ENCODE measurements at places on chromosomes 1 and 21. TPM values are rescaled to one million over a fixed set of nuclear protein-coding genes. Genes with fewer than 3 reads are reported as not detected.

GRCh38 chr1:185789501-185790193 is 55.5 kb downstream of the HMCN1 start:
- H3K4me3 ChIP-seq: no peak overlapping the region
- H3K36me3 ChIP-seq: no peaks in the 10 kb centered on the region
- DNase-seq: no peak
- H3K4me1 ChIP-seq: peaks cover 34% of the 10 kb centered on the region
- H3K27ac ChIP-seq: no peak overlapping the region

GRCh38 chr1:248858891-248859889 is at the start of gene ZNF692:
TSS of gene ZNF692 (minus strand) at chr1:248859085. CDS start at chr1:248858309, 776 bp downstream.
- H3K36me3 ChIP-seq: no peaks in the 10 kb centered on the region
- peak within 1 kb of the TSS; percentile 94 for H3K27ac ChIP-seq
- H3K4me1 ChIP-seq: peaks cover 46% of the 10 kb centered on the region

- no peaks in the 10 kb centered on the region for H3K27me3 ChIP-seq
- no peak overlapping the region for H3K27ac ChIP-seq
- no peaks in the 10 kb centered on the region for H3K36me3 ChIP-seq
- no peak for DNase-seq
- no peak overlapping the region for H3K4me3 ChIP-seq
Measured at GRCh38 chr1:112169517-112169916, 180.0 kb upstream of the KCND3 start.

DNA sequence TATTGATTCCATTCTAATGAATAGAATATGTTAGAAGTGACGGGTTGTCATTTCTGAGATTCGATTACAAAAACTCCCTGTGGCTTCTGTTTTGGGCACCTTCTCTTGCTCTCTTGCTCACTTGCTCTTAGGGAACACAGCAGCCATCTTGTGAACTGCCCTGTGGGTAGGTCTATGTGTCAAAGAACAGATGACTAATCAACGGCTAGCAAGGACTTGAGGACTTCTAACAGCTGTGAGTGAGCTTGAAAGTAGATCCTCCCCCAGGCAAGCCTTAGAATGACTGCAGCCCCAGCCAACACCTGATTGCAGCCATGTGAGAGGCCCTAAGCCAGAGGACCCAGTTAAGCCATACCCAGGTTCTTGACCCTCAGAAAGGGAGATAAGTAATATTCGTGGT is 49.3 kb downstream of the AZIN2 start:
- DNase-seq: no peak
- H3K27ac ChIP-seq: no peak overlapping the region
- H3K4me1 ChIP-seq: peaks cover 28% of the 10 kb centered on the region
- H3K36me3 ChIP-seq: no peaks in the 10 kb centered on the region
- no peaks in the 10 kb centered on the region for H3K27me3 ChIP-seq

- H3K27ac ChIP-seq: no peak overlapping the region
- H3K27me3 ChIP-seq: peaks cover 2% of the 10 kb centered on the region
- H3K36me3 ChIP-seq: no peaks in the 10 kb centered on the region
Measured at GRCh38 chr1:7268983-7269382, 483.7 kb downstream of the CAMTA1 start.

GRCh38 chr1:15557594-15557993 is 27.3 kb downstream of the AGMAT start:
- no peak overlapping the region for H3K27ac ChIP-seq
- no peak overlapping the region for H3K4me3 ChIP-seq
- H3K4me1 ChIP-seq: no peaks in the 10 kb centered on the region
- peaks cover 9% of the 10 kb centered on the region for H3K36me3 ChIP-seq
- no peak for DNase-seq
- H3K27me3 ChIP-seq: no peaks in the 10 kb centered on the region

- no peak overlapping the region for H3K27ac ChIP-seq
- DNase-seq: no peak
- H3K4me3 ChIP-seq: peak overlapping the region; percentile 40
- H3K36me3 ChIP-seq: no peaks in the 10 kb centered on the region
- H3K4me1 ChIP-seq: peaks cover 8% of the 10 kb centered on the region
Measured at GRCh38 chr1:154190550-154190949, 1.4 kb downstream of the TPM3 start.

- no peak overlapping the region for H3K27ac ChIP-seq
- H3K4me1 ChIP-seq: no peaks in the 10 kb centered on the region
- H3K4me3 ChIP-seq: no peak overlapping the region
- DNase-seq: no peak
- H3K27me3 ChIP-seq: no peaks in the 10 kb centered on the region
- H3K36me3 ChIP-seq: no peaks in the 10 kb centered on the region
Measured at GRCh38 chr21:19864476-19864875, 1133.7 kb upstream of the NCAM2 start.

DNA sequence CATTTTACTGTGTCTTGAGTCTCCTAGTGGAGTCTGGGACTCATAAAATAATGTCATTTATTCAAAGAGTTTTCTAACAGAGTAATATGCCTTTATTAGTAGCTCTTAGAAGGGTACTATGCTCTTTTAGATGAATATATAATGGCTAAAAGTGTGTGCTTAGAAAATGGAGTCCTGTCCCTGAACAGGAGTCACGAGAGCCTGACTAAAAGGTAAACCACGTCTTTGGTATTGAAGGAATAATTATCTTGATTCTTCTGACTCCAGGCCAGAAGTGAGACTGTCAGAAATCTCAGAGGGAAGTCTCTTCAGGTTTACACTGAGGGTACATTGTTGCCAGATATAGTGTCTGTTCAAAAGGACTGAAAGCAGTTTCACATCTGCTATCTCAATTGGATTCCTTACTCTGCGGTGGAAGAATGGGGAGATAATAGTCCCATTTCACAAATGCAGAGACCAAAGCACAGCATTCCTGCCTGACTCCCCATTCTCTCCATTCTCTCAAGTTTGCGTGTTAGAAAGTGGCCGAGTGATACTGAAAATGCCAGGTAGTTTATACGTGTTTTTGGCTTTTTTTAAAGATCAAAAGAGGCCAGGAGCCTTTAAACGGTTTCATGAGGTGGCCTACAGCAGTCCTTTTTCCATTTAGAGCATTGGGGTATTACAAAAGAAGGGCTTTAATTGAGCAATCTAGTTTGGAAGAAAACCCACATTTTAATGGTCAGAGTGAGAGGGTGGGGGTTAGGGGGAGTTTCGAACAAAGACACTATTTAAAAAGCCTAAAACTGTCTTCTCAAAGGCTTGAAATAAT is 176.6 kb downstream of the VPS13D start:
- H3K27ac ChIP-seq: peak overlapping the region; percentile 57
- H3K27me3 ChIP-seq: no peaks in the 10 kb centered on the region
- H3K4me3 ChIP-seq: no peak overlapping the region
- DNase-seq: no peak
- H3K4me1 ChIP-seq: peaks cover 52% of the 10 kb centered on the region

GRCh38 chr1:55127827-55128343 is 87.3 kb downstream of the USP24 start:
- H3K27ac ChIP-seq: no peak overlapping the region
- DNase-seq: no peak
- peaks cover 7% of the 10 kb centered on the region for H3K4me1 ChIP-seq
- no peak overlapping the region for H3K4me3 ChIP-seq
- no peaks in the 10 kb centered on the region for H3K27me3 ChIP-seq

GRCh38 chr21:45592208-45592619 is 50.0 kb upstream of the SLC19A1 start:
- peaks cover 41% of the 10 kb centered on the region for H3K27me3 ChIP-seq
- no peaks in the 10 kb centered on the region for H3K36me3 ChIP-seq
- no peak for DNase-seq
- H3K4me1 ChIP-seq: no peaks in the 10 kb centered on the region

GRCh38 chr1:245306628-245307410 is 152.0 kb downstream of the KIF26B start:
- peaks cover 3% of the 10 kb centered on the region for H3K4me1 ChIP-seq
- H3K36me3 ChIP-seq: no peaks in the 10 kb centered on the region

- no peaks in the 10 kb centered on the region for H3K4me1 ChIP-seq
- H3K4me3 ChIP-seq: no peak overlapping the region
- no peaks in the 10 kb centered on the region for H3K36me3 ChIP-seq
- DNase-seq: no peak
Measured at GRCh38 chr1:17061486-17061885, 7.7 kb upstream of the SDHB start.

- H3K4me3 ChIP-seq: no peak overlapping the region
- no peaks in the 10 kb centered on the region for H3K36me3 ChIP-seq
- peaks cover 35% of the 10 kb centered on the region for H3K4me1 ChIP-seq
Measured at GRCh38 chr21:35222021-35222420, 172.9 kb upstream of the RUNX1 start.

GRCh38 chr1:32223683-32224082 is 1.5 kb downstream of the EIF3I start:
- DNase-seq: no peak
- H3K4me1 ChIP-seq: peaks cover 30% of the 10 kb centered on the region
- H3K27ac ChIP-seq: peak overlapping the region; percentile 95
- H3K36me3 ChIP-seq: peaks cover 66% of the 10 kb centered on the region
- no peak overlapping the region for H3K4me3 ChIP-seq

DNA sequence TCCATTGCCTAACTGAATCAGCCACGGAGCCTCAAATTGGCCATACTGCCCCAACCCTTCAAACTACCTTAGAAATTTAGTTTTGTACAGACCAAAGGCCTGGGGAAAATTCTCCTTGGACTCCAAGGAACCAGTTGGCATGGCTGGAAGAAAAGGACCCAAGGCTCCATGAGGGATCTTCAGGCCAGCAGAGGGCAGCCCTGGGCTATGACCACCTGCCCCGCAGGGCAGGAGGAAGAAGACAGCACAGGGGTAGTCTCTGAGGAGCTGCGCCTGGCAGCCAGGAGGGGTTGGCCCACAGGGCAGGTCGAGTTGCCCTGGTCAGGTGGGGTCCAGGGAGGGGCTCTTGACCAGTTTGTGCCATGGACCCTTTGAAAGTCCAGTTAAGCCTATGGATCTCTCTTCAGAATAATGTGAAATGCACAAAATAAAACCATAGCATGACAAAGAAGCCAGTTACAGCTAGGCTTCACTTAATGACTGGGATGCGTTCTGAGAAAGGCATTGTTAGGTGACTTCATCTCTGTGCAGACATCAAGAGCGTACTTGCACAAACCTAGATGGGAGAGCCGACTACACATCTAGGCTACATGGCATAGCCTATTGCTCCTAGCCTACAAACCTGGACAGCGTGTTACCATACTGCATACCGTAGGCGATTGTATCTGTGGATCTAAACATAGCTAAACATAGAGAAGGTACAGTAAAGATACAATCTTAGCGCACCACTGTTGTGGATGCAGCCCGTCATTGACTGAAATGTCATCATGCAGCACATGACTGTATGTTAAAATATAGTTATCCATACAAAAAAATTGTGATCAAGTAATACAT is 26.1 kb downstream of the CACNA1S start:
- peaks cover 5% of the 10 kb centered on the region for H3K27me3 ChIP-seq
- H3K36me3 ChIP-seq: no peaks in the 10 kb centered on the region
- no peak overlapping the region for H3K27ac ChIP-seq

GRCh38 chr1:47241114-47242113 is 9.4 kb upstream of the TAL1 start:
- H3K36me3 ChIP-seq: no peaks in the 10 kb centered on the region
- no peak overlapping the region for H3K27ac ChIP-seq
- no peak overlapping the region for H3K4me3 ChIP-seq

DNA sequence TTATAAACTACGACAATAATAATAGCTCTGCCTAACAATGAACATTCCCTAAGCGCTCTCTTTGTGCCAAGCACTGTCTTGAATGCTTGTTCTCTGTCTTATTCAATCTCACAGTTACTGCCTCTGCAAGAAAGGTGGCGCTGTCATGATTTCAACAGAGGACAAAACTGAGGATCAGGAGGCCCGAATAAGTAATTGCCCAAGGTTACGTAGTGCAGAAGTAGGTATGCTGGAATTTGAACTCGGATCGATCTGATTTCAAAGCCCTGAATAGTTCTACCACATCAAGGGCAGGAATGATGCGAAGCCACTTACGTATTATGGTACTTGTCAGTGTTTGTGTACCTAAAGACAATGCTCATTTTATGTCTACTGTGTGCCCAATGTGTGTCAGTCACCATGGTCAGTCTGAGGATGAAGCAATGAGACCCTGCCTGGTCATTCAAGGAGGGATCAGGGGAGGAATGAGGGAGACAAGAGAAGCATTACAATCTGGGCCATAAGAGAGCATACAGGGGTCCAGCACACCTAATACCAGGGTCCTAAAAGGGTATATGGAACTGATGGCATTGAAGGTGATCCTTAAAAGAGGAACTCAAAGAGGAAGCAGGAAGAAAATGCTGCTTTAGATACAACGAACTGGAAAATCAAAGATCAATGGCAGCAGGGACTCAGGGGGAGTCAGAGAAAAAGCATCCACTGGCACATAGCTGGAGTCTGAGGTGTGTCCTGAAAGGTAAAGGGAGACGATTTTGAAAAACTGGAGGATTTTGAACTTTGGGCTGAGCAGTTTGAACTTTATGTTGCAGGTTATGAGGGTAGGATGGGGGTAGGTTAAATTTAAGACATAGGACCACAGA is 389.2 kb downstream of the PLPP3 start:
- H3K4me3 ChIP-seq: no peak overlapping the region
- H3K27me3 ChIP-seq: no peaks in the 10 kb centered on the region
- no peak for DNase-seq
- no peaks in the 10 kb centered on the region for H3K36me3 ChIP-seq
- H3K4me1 ChIP-seq: peaks cover 28% of the 10 kb centered on the region

DNA sequence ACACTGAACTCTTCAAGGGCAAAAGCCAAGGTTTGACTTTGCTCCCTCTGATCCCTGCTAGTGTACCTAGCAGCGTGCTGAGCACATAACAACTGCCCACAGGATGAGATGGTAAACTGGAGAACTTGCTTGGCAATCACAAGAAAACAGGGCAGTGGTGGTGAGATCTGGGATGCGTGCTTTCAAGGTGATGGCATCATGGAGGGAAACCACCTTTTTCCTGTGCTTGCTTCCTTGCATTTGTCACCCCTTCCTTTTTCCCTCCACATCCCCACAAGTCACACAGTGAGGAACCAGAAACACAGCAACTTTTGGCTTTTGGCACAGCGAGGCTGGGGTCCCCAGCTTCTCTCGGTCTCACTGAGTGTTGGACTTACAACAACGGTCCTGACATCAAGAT is 31.4 kb upstream of the BECN2 start:
- no peak for DNase-seq
- no peaks in the 10 kb centered on the region for H3K4me1 ChIP-seq
- no peaks in the 10 kb centered on the region for H3K36me3 ChIP-seq

CDC20 gene
- 0.15 TPM for total RNA-seq

LRRC8B gene
- 4.0 TPM for total RNA-seq

E2F2 gene
- 0.17 TPM for total RNA-seq

TEDDM1 gene
- not detected for total RNA-seq

CAPZA1 gene
- 23.8 TPM for total RNA-seq

SELL gene
- 1.4 TPM for total RNA-seq

AIRE gene
- total RNA-seq: not detected

FCRL1 gene
- total RNA-seq: not detected

OR2L2 gene
- not detected for total RNA-seq
